Fibroblast of upper back skin (primary cell): ENCODE measurements at places on chromosomes 1 and 21.
A peak's percentile ranks its signal among the peaks of the same experiment; 100 is the strongest.

- DNase-seq, result no peak
Observed at GRCh38 chr1:152145769-152146168, 13.3 kb downstream of the RPTN start.

DNA sequence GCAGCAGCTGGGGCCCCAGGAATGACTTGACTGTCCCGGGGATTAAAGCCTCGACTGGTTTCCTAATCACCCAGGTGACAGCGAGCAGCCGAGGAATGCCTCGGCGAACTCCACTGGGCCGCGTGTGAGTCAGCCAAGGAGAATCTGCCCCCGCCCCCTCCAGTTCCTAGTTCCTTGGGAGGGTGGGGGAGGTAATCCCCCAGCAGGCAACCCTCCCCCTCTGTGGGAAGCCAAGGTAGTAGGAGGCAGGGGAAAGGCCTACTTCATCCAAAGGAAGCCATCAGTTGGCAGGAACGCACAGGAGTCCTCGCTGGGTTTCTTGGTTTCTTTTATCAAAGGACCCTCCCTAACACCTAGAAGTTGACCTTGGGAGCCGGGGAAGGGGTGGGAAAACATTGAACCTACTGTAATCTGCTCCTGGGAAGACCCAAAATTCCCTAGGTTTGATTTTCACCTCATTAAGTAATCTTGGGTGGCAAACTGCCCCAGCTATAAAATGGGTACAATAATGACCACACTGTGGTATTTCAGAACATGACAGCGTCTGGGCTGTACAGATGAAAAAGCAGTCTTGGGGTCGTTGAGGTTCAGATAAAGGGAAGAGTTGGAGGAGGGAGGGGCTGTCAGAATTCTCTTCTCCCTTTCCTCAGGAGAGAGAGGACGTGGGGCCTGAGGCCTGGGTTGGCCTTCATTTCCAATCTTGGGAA, 1.4 kb downstream of the TENT5B start:
- DNase-seq, result peak; percentile 95

GRCh38 chr1:42335809-42336518, 929 bp upstream of the FOXJ3 start:
- DNase-seq, result peak; percentile 57

- no peak for DNase-seq
Observed at GRCh38 chr1:242432491-242433095, 91.9 kb downstream of the PLD5 start.

DNA sequence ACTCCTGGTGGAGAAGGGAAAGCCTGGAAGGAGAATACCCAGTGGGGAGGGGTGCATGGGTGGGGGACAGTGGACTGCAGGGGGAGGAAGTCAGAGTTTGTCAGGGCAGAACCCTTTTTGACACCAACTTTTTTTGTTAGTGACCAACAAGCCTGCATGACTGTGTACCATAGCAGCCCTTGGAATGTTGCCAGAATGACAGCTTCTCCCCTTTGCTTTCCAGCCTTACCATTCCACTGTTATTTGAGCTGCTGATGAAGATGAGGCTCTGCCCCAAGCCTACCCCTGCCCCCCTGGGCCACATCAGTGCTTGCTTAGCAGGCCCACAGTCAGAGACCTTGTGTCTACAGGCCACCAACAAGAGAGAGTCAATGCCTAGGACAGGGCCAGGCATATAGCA, 341.2 kb downstream of the HHAT start:
- DNase-seq, result no peak
